ENCODE measurements at places on chromosomes 13 and 19.

DNA sequence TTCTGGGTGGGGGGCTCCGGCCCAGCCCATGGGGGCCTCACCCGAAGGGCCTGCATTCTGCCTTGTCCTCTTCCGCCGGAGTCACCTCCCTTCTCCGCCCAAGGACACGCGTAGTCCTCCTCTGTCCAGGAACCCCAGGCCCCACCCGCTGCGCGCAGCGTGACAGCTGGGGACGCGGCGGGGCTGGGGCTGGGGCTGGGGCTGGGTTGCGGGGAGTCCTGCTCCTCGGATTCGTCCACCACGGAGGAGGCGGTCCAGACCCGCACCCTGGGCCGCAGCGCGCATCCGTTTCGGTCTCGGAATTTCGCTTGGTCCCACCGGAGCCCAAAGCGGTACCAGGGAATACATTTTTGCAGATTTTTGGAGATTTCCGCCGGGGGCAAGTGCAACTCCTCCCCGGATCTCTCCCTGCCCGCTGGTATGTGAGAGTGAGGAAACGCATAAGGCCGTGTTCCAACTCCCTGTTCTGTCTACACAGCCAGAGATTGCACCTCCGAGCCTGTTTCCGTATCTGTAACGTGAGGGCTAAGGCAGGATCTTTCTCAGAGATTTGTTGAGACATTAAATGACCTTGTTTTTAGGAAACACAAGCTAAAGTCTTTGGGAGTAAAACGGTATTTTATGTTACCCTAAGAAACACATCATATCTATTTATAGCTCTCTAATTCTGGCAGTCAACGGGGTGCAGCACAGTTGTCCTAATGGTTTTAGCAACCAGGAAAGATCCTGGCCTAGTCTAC lies at the start of gene COX7A1:
COX7A1 (minus strand) TSS at position 96 of the 740 bp plus-strand sequence; CDS start at position 56, 40 bp downstream.
- no peak for DNase-seq

DNA sequence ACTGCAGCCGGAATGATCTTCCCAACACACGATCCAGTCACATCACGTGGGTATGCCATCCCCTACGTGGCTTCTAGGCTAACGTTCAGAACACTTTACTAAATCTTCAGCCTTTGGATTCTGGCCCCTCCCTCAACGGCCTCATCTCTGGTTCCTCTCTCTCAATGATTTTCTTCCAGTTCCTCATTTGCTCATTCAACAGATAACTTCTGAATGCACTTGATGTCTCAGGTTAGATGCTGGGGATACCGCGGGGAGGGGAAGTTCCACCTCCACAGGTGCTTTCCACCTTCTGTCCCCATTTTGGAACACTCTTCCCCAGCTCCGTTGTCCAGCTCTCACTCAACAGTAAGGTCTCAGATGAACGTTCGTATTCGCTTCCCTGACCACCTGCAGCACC lies 66.1 kb downstream of the ATP7B start:
- no peak for DNase-seq

- no peak for DNase-seq
Measured at GRCh38 chr19:35898499-35898809, 1.9 kb downstream of the NFKBID start.

GRCh38 chr19:7940841-7941240 lies 2.6 kb downstream of the TIMM44 start:
- DNase-seq = no peak

- no peak for DNase-seq
Measured at GRCh38 chr13:105052711-105053110, 1482.8 kb downstream of the EFNB2 start.

DNA sequence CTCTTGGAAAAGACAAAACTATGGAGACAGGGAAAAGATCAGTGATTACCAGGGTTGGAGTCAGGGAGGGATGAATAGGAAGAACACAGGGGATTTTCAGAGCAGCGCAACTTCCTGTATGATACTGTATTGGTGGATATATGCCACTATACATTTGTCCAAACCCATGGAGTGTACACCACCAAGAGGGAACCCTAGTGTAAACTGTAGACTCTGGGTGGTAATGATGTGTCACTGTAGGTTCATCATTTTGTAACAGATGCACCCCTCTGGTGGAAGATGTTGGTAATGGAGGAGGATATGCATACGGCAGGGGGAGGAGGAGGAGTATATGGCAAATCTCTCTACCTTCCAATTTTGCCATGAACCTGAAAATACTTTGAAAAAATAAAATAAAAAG lies 68.1 kb downstream of the UFM1 start:
- DNase-seq = no peak

- DNase-seq = no peak
Measured at GRCh38 chr13:64305246-64305645, 2889.6 kb upstream of the PCDH20 start.

GRCh38 chr13:112724788-112725345 lies 35.0 kb downstream of the ATP11A start:
- DNase-seq = no peak

GRCh38 chr19:47093841-47094240 lies 19.7 kb downstream of the ZC3H4 start:
- no peak for DNase-seq

- no peak for DNase-seq
Measured at GRCh38 chr13:20696073-20696472, 7.4 kb upstream of the IL17D start.

- DNase-seq = no peak
Measured at GRCh38 chr19:1070576-1070930, 3.6 kb downstream of the ARHGAP45 start.

DNA sequence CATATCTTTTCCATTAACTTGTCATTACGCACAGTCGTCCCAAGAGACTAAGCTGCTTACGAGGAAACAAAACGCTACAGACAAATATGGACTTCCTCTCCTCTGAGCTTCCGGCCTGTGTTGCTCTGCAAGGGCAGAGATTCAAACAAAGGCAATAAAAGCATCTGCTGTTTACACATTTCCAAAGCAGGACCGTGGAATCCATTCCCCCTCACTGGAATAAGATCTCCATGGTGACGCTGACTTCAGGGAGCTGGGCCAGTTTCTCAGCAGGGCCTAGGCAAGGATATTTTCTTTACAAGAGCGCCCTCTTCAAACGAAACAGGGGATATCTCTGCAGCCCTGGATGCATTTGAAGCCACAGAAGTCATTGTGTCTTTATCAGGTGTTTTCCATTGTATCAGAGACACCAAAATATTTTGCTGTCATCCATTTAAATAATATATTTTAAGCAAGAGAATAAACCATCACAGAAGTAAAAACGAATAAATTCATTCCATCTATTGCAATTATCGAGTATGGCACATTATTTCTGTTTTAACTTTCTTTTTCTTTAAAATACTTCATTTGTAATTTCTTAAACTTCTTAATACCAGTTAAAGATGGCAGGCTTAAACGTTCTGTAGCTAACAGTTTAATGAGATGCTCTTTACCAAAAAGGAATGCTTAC lies 177.5 kb downstream of the DCLK1 start:
- DNase-seq = no peak

- DNase-seq = no peak
Measured at GRCh38 chr13:90673746-90674145, 673.7 kb upstream of the MIR17HG start.

DNA sequence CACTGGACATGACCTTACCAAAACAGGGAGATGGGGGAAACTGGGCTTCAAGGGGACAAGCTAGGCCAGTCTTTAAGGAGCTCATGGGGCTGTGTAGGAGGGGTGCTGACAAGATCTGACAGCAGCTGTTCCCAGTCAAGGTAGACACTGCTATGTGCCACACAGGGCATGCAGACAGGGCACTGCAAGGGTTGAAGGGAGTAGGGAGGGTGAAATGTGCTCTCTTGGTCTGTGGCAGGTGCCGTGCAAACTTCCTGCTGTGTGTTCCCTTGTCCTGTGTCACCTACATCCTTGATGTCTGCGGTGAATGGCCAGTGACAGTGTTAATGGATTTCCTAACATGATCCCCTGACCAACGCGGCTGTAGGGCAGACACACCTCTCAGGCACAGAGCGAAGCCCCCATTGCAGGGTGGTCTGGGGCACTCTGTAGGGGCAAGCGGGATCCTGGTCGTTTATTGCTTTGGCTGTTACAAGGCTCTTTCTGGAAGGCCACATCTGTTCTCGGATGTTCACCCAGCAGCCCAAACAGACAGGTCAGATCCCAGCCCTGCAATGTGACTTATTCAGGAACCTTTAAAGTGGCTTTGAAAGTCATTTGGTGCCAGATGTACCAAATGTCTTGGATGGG lies 199.5 kb upstream of the ZNF536 start:
- DNase-seq = no peak

GRCh38 chr19:4847190-4847973 lies 15.9 kb upstream of the TICAM1 start:
- DNase-seq = no peak

DNA sequence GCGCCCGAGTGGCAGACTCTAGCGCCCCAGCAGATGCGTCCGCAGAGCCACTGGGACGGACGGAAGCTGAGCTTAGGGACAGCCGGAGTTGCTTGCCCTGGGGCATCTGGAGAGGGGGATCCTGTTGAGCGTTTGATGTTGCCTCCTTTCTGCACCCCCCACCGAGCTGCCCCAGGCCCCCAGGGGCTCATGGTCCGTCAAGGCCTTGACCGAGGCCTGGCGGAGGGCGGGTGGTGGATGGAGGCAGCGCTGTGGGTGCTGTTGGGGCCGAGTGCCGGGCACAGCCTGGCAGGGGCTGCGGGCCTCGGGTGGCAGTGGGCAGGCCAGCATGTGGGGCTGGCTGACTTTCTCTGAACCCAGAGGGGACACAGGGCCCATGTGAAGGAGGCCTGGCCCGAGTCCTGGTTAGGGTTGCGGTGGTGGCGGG lies 2.7 kb downstream of the CSNK1G2 start:
- no peak for DNase-seq

DNA sequence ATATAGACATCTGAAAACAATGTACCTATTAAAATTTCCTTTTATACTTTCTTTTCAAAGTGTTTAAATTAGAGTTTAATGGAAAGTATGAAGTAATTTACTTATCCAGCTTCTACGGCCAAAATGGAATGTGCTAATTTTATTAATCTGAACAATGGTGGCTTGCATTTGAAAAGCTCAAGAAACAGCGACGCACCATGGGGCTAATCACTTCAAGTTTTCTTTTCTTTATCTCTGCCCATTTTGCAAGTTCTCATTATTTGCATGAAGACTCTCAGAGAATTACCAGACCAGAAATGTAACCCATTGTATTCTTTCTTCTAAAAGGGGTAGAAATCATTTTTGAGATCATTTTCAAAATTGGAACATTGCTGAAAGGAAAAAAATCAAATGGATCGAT lies 204.0 kb upstream of the STARD13 start:
- no peak for DNase-seq

DNA sequence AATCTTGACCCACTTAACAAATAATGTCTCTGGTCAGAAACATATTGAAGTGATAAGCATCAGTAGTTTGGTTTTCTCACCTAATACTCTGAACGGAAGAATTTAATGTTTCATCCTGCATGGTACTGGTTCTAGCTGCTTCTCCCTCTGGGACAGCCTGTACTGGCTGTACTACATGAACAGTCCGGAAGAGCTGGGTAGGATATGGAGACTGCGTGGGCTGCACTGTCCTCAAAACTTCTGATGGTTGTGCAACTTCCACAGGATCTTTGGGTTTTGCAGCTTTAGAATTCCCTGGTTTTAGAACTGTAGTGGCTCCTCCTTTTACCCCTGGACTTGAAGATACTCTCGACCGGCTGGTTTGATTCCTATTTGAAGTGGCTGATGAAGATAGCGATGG lies 78.3 kb downstream of the ELF1 start:
- DNase-seq = no peak

- DNase-seq = no peak
Measured at GRCh38 chr13:23558675-23559536, 11.3 kb upstream of the TNFRSF19 start.

DNA sequence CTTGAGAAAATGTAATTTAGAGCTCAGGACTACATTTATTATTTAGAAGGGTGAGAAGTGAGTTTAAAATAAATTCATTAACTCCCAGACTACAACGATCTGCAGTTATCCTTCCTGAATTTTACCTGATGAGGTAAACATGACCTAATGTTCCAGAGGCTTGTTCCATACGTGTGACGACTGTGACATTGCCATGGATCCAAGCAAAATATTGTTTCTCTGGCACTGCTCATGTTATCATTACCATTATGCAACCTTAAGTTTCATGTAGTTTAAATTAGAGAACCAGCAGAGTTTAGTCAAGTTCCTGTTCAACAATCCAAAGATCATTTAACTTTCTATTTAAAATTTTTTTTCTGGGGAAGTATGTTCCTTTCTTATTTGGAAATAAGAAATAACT lies 279.6 kb downstream of the KLF5 start:
- no peak for DNase-seq

GRCh38 chr13:27978301-27978968 lies 9.3 kb upstream of the CDX2 start:
- DNase-seq = no peak

GRCh38 chr13:33875618-33876401 lies 57.9 kb downstream of the RFC3 start:
- no peak for DNase-seq

DNA sequence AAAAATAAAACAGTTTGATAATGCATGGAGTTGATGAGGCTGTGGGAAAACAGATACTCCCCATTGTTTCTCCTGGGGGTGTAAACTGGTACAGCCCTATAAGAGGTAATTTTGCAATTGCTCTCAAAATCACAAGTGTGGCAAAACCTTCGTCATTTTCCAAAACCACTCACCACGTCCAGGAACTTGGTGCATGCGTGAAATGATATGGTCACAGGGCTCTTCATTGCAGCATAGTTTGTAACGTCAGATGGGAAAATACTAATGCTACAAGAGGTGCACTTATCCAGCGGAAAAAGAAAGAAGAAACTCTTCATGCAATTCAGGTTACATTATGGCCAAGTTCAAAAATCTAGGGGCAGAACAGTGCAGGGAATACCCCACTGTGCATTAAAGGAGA lies 11.9 kb upstream of the PLAUR start:
- DNase-seq = no peak

- DNase-seq = no peak
Measured at GRCh38 chr19:42065511-42065910, 4.5 kb downstream of the GRIK5 start.

DNA sequence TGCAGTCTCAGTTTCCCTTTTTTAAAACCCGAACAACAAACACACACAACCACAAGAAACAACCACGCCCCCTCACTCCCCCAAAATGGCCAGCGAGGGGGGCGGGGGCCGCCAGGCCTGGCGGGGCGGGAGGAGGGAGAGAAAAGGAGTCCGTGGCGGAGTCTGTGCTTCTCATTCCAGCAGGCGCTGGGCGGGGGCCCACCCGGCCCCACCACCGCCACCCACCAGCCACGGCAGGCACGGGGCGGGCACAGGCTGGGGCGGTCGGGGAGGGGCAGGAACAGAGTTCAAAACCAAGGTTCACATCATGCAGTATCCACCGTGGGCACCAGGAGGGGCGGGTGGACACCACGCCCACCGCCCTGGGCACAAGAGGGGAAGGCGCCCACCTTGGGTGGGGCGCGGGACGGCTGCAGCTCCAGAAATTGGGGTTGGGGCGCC lies 12.9 kb downstream of the DPF1 start:
- DNase-seq = no peak

GRCh38 chr13:99947666-99948065 lies 23.9 kb downstream of the ZIC5 start:
- DNase-seq = no peak
